ENCODE measurements at places on chromosomes 3 and 15.

GRCh38 chr3:152444029-152444641 is 175.4 kb downstream of the MBNL1 start:
- DNase-seq: no peak

DNA sequence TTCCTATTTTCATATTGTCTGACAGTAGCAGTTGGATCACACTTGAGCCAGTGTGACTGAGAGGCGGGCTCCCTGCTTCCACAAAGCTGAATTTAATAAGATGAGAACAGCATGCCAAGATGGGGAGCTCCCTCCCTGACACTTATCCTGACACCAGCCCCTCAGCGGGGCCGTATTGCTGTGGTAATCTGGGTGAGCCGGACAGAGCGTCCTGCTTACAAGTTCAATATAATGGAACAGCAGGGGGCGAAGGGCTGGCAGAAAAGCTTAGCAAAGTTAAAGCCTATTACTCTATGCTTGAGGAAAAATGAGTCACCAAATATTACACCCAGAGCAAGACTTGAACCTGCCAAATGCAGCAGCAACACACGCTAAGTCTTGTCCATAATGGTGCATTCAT is 163.8 kb upstream of the CMC1 start:
- DNase-seq: no peak

DNA sequence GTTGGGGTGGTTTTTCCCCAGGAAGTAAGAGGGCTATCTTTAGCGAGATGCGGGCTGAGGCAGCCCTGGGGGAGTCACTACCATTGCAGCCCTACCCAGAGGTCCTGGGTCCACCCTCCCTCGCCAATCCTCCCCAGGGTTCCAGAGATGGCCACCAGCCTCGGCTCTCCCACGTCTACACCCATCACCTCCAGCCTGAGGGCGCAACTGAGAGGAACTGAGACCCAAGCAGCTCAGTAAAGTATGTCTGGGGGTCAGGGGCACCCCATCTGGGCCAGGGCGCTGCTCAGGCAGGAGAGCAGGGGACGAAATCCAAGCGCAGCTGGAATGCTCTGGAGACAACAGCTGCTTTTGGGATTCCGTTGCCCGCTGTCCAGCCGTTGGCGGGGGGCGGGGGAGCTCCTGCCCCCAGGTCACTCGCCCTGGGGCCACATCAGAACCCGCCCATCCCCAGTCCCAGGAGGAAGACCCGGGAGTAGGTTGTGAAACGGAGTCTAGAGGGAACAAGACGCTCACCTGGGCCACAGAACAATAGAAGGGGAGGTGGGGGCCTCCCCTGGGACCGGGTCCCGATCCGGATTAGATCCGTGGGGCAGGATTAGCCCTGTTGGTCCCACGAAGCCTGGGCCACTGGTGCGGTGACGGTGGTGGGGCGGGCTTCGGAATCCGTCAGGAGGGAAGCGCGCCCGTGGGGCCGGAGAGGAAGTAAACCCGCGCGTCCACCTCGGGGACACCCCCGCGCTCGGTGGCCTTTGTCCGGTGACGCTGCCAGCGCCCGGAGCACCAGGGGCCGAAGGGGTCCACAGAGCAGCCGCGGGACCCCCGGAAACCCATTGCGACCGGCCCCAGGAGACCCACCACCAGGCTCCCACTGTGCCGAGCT is 1.4 kb upstream of the NDUFAF3 start:
- peak; percentile 41 for DNase-seq

DNA sequence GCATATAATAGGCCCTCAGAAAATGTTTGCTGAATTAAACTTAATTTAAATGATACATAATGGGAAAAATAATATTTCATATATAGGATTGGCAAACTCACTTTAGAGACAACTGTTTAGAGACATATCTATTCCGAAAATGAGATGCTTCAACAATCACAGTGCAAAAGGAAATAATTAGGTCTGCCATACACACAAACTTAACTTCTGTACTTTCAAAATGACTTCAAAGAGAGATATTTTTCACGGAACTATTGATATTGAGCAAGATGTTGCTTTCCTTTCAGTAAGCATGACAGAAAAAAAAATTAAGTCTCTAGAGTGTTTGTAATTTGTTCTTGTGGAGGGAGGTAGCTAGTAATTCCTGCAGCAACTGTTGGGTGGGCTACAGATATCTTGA is 769.5 kb downstream of the TUSC7 start:
- DNase-seq: no peak

All from stimulated activated naive CD8-positive, alpha-beta T cell treated with anti-CD3 and anti-CD28 coated beads, Interleukin-15, amount 100 ng/mL, for 72 hours (primary cell).